Natural killer cell treated with Interleukin-12 subunit alpha and Interleukin-12 subunit beta and Interleukin-15 and Interleukin-18, amount 100 ng/mL, for 72 hours (primary cell): ENCODE measurements at places on chromosomes 6 and 20.

GRCh38 chr6:273551-274058, 18.7 kb upstream of the DUSP22 start:
- DNase-seq: no peak

DNA sequence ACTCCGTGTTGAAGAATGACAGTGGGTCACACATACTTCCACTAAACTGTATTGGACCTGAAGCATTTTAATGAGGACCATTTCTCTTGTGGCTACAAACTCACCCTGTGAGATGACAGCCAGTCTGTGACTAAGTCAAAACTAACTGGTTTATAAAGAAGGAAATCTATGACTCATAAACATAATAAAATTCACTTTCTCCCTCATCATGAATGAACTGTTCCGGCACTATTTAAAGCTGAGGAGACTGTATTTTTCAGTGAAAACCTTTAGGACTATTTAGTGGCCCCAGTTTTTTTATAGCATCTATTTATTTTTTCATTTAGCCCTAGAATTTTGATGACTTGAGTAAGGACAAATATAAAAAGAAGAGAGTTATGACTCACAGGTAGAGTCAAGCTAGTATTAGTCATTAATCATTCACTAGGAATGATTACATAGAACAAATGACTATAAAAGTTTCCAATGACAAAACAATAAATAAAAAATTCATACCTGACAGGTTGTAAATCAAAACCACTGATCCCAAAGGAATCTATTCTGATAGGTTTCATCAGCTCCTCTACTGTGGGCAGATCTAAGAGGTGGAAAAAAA, 34.2 kb downstream of the CEP162 start:
- no peak for DNase-seq

GRCh38 chr6:113018351-113019151, 671.4 kb downstream of the RFPL4B start:
- DNase-seq: no peak

- no peak for DNase-seq
Observed at GRCh38 chr6:168416531-168416930, 24.5 kb upstream of the SMOC2 start.

- no peak for DNase-seq
Observed at GRCh38 chr6:166245148-166245547, 63.0 kb downstream of the PRR18 start.

GRCh38 chr6:40302856-40303454, 284.2 kb downstream of the LRFN2 start:
- no peak for DNase-seq

- no peak for DNase-seq
Observed at GRCh38 chr6:39476670-39477069, 154.2 kb upstream of the KCNK16 start.

GRCh38 chr20:39206899-39207564, 244.9 kb downstream of the DHX35 start:
- no peak for DNase-seq

DNA sequence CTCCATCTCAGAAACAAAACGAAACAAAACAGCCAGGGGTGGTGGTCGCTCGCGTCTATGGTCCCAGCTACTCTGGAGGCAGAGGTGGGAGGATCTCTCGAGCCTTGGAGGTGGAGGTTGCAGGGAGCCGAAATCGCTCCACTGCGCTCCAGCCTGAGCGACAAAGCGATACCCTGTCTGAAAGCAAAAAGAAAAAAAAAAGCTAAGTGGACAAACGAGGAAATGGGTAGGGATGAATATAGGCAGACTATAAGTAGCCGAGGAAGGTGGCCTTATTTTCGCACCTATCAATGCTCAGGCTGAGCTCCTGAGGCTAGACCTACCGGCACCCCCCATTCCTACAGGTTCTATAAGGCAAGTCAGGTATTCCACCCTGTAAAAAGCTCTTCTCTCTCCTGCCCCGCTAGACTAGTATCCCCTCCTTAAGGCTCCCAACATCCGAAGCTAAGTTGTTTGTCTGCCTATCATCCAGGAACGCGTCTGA, 650 bp upstream of the CASP8AP2 start:
- DNase-seq: no peak

GRCh38 chr20:39568109-39568508, 606.0 kb downstream of the DHX35 start:
- no peak for DNase-seq

DNA sequence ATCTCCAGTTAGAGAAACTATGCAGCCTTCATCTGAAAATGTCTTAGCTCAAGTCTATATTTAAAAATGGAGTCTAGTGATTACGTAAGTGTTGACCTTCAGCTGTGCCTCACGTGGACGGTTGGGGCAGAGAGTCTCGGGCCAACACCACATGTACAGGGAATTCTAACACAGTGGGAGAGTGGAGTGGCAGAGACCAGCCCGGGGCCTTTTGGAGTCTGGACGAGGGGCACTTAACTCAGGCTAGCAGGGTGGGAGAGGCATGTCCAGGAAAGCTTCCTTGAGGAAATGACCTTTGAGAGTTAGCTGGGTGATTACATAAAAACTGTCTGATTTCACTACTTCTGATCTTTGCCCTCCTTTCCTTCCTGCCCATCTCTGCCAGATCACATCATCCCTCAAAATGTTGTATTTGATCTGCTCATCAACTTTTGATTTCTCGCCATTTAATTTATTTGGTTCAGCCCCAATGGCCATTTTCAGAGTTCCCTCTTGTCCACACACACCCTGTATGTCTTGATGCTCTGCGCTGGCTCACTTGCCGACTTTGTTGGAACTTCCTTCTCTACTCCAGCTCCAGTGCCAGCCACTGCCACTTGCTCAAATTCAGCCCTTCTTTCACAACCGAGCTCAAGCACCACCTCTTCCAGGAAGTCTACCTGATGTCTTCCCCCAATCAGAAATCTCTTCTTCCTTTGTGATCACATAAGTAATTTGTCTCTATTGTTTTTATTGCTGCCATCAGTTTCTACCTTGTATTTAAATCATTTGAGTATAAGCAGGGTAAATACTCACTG, 2.6 kb downstream of the ARMC2 start:
- no peak for DNase-seq

GRCh38 chr6:12371151-12371550, 81.0 kb downstream of the EDN1 start:
- no peak for DNase-seq

- DNase-seq: no peak
Observed at GRCh38 chr20:53691060-53691810, 97.6 kb upstream of the ZNF217 start.

- DNase-seq: no peak
Observed at GRCh38 chr6:139457476-139457875, 83.0 kb upstream of the CITED2 start.

- no peak for DNase-seq
Observed at GRCh38 chr6:5667737-5668136, 339.0 kb downstream of the NRN1 start.

DNA sequence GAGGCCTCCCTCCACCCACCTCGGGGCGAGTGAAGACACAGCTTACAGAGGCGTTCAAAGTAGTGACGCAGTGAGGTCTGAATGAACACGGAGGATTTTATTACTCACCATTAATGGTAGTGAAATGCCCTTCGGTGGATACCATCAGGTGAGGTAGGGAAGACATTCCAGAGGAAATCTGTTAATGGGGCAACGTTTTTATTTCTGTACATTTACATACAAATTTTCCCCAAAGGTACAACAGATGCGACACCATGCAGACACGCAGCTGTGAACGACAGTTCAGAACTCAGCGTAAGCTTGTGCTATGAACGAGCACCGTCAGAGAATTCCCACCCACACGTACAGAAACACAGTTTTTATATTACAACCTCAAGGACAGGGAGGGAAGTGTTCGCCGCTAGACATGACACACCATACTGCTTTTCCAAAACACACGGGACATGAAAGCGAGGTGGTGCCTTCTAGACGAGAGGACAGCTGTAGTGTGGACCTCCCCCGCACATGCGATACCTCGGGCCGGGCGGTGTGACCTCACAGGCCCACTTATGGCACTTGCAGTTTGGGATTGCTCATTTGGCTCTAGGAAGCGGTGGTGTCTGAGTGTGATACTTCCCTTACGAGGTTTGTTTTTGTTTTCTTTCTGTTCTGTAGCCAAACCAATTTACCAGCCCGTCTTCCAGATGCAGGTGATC, 10.7 kb downstream of the PSMG4 start:
- DNase-seq: no peak

DNA sequence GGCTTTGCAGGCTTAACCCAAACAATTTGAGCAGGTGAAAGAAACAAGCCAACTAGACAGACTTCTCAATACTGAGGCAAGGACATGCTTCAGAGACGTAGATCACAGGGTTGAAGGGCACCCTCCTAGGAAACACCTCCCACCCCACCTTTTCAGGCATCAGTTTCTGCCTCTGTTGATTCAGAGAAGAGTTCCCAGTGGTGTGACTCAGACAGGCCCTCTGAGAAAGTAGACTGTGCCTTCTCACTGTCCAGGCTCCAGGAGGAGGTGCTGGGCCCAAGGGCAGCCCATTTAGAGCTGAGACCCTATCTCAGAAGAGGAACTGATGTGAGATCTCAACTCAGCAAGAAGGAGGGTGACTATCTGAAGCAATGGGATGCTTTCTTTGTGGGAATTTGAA, 108.1 kb downstream of the FAM50B start:
- DNase-seq: no peak

DNA sequence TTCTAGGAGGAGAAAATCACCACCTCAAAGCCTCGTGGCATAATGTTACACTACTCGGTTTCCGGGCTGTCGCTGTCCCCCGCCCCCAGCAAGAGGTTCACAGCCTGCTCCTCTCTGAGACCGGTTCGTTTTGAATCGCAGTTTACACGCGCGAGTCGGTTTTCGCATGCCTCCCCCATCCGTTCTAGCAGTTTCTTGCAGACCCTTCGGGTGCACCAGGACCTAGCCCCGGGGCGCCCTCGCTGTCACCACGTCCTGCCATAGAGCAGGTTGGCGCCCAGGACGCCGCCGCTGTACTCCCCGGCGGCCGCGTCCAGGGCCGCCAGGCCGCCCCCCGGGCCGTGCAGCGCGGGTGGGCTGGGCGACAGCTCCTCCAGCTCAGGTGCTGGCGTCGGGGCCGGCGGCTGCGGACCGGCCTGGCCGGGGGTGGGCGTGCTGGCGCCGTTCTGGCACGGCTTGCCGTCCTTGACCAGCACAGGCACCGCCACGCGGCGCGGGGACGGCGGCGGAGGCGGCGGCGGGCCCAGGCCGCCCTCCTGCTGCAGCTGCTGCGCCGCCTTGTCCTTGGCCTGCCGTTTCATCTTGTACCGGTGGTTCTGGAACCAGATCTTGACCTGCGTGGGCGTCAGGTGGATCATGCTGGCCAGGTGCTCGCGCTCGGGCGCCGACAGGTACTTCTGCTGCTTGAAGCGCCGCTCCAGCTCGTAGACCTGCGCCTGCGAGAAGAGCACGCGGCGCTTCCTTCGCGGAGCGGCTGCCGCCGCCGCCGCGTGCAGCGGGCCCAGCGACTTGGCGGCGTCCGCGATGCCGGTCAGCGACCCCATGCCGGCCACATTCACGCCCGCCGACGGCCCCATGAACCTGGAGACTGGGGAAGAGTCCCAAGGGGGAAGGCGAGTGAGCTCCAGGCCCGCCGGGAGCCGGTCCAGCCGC, 1.4 kb downstream of the NKX2-4 start:
- no peak for DNase-seq

DNA sequence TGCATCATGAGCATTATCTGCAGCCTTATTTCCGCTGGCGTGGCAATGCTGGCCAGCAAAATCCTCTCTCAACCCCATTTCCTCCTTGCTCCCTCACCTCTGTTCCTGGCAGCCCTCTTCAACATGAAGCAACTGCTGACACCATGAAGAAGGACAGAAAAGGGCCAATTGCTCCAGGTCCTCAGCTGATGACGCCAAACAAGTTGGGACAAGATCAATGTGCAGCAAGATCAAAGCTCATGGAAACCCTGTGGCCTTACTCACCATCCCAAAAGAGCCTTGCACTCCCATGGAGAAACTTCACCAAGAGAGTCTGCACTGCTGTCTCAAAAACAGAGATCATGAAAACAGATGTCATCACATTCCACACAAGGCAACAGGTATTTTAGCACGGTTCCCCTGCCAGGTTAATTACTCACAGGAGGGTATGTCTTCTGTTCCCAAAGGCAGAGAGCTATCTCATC, 7.4 kb downstream of the GFOD1 start:
- no peak for DNase-seq

DNA sequence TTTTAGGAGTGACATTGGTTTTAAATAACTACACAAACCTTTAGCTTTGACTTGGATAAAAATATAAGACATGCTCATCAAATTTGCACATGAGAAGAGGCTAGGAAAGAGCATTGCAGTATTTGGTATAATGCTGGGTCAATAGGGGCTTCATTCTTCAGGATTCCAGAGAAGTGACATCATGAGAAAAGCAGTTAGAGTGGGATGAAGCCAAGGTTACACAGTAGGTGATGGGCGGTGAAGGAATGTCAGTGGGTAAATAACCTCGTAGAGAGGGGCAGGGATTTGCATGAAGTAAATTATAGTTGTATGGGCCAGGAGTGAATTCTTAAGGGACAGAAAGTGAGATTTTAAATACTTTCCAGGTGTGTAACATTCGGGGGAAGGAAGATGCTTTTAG, 216.2 kb downstream of the RFPL4B start:
- no peak for DNase-seq
